ENCODE measurements at places on chromosomes 5 and 9.

DNA sequence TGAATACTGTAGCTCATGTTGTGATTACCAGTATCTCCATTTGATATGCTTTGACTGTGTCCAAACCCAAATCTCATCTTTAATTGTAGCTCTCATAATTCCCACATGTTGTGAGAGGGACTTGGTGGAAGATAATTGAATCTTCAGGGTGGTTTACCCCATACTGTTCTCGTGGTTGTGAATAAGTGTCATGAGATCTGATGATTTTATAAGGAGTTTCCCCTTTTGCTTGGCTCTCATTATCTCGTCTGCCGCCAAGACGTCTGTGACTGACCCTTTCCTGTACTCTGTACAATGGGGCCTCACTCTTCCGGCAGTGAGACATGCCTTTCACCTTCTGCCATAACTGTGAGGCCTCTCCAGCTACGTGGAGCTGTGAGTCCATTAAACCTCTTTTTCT, 59.3 kb downstream of the TRIO start:
- DNase-seq = no peak

DNA sequence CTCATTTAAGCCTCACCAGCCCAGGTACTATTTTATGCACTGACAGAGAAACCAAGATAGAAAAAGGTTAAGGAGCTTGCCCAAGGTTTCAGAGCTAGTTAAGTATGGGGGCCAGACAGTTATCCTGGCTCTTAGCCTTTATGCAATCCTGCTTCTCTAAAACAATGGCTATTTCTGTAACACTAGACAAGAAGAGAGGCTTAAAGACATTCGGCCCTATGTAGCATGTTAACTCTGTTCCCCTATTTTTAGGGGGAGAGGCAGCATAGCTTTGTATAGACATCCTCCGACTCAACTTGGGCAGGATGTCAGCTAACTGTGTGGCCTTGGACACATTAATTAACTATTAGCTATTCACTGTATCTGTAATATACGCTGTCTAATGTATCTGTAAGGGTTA, 54.6 kb downstream of the LHFPL2 start:
- DNase-seq = no peak

GRCh38 chr5:1324719-1325190, 20.1 kb downstream of the CLPTM1L start:
- no peak for DNase-seq

DNA sequence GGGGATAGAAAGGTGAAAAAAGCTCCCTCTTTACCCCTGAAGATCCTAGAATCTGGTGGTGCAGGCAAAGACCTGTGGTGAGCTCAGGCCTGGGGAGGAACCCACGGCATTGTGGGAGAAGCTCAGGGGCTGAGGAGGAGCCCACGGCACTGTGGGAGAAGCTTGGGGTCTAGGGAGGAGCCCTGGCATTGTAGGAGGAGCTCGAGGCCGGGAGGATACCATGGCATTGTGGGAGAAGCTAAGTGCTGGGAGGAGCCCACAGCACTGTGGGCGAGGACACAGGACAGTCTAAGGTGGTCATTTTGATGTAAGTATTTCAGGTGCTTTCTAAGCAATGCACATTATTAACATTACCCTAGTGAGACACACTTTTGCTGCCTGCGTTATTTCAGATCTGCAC, 179.7 kb downstream of the HSD17B3 start:
- DNase-seq = no peak

GRCh38 chr5:158174918-158175851, 316.2 kb upstream of the CLINT1 start:
- no peak for DNase-seq

GRCh38 chr5:10892147-10892910, 131.3 kb upstream of the DAP start:
- no peak for DNase-seq

Data from activated effector memory CD4-positive, alpha-beta T cell treated with Interleukin-2 at 50 U/mL for 16 hours (primary cell).